ENCODE measurements at places on chromosomes 1 and 21.

GRCh38 chr1:48744032-48744431 lies 32.7 kb downstream of the BEND5 start:
- DNase-seq, result no peak

- DNase-seq, result no peak
These were observed 36.9 kb upstream of the RGS1 start for GRCh38 chr1:192538407-192539296.

GRCh38 chr1:8423692-8424538 lies 106.0 kb downstream of the SLC45A1 start:
- DNase-seq, result peak; percentile 51

GRCh38 chr21:34779860-34780259 lies 111.1 kb downstream of the CLIC6 start:
- DNase-seq, result no peak

DNA sequence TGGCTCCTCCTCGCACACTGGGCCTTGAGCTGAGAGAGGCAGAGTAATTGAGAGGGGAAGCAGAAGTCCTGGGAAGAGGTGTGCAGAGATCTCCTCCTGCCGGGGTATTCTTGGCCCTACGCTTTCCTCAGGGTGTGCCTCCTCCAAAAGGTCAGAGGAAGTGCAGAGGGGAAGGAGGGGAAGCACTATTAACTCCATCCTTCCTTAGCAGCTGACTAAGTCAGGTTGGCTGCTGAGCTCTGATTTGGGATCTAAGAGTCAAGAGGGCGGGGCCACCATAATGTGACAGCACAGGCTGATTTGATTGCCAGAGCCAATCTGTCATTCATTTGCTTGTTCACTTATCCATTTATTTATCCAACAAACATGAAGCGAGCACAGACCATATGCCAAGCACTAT lies 12.3 kb downstream of the ATP2B4 start:
- no peak for DNase-seq

DNA sequence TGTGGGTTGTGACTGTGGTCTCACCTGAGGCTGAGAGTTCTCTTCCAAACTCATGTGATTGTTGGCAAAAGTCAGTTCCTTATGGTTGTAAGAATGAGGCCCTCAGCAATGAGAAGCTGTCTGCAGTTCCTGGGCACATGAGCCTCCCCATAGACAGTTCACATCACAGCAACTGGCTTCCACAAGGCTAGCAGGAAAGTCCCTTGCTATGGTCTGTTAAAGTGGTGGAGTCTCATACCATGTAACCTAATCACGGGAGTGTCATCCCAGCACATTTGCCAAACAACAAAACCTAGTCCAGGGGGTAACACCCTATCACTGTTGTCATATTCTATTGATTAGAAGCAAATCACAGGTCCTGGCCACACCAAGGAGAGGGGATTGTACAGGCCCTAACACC lies 163.8 kb downstream of the BACH1 start:
- DNase-seq, result no peak

DNA sequence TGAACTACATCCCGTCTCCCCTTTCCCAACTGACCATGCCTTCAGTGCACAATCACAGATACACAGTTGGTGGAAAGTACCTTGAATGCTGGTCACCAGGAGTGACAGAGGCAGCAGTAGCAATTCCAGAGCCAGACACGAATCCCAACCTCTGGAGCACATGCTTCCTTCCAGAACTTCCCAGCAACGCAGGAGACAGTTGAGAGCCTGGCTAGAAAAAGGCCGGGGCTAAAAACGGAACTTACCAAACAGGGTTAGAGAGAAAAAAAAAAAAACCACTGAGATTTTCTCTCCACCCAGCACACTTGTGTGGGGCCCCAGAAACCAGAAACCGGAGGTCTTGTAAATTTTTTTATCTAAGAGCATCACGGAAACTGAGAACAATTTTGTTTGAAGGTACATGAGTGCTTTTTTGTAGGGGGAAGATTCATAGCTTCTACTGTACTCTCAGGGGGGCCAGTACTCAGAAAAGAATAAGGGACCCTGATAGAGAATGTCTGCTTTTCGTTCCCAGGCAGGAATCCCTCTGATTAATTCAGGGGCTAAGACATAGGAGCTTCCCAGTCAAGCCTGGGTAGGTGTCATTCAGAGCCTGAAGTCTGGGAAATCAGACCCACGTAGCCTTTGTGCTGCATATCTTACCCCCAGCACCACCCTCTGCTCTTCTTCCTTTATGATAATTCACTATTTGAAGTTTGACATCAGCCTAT lies at the start of gene CD48:
Gene CD48, minus strand, starts transcription at position 221 of the 710 bp plus-strand sequence. Its CDS starts 59 bp downstream, at position 162.
- no peak for DNase-seq

GRCh38 chr1:199913318-199913717 lies 114.2 kb upstream of the NR5A2 start:
- no peak for DNase-seq

GRCh38 chr1:97630281-97630680 lies 290.6 kb downstream of the DPYD start:
- no peak for DNase-seq

GRCh38 chr1:87058343-87058649 lies 143.9 kb downstream of the HS2ST1 start:
- DNase-seq, result no peak

DNA sequence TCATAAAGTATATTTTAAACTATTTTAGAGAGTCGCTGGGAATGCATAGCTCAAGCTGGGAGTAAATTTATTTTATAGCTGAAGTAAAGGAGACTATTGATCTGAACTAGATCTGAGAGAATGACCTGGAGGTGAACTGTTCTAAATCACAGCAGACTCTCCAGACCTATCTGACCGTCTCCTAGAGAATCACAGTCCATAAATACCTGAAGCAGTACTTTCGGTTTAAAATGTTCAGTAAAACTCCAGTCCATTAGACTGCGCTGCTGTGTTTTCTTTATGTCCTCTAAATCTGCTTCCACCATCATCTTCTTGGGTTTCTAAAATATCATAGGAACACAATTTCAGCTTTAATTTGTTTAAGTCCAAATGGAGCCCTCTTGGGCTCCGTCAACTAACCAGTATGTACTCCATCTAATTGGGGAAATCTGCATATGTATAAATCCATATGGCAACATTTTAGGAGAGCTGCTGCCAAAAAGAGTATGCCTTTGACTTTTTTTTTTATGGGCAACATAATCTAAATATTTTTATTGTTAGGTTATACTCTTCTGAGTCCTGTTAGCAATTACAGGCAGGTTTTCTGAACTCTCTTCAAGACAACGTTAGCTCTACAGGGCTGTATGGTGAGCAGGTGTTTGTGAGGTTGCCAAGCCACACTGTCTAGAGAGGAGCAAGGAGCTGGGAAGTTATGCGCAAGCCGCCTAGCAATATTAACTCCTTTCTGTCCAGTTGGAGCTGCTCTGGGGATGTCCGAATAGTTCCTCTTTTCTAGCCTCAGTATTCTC lies 111.2 kb downstream of the SPAG17 start:
- no peak for DNase-seq

GRCh38 chr1:69328186-69328585 lies 239.5 kb upstream of the LRRC7 start:
- DNase-seq, result no peak

DNA sequence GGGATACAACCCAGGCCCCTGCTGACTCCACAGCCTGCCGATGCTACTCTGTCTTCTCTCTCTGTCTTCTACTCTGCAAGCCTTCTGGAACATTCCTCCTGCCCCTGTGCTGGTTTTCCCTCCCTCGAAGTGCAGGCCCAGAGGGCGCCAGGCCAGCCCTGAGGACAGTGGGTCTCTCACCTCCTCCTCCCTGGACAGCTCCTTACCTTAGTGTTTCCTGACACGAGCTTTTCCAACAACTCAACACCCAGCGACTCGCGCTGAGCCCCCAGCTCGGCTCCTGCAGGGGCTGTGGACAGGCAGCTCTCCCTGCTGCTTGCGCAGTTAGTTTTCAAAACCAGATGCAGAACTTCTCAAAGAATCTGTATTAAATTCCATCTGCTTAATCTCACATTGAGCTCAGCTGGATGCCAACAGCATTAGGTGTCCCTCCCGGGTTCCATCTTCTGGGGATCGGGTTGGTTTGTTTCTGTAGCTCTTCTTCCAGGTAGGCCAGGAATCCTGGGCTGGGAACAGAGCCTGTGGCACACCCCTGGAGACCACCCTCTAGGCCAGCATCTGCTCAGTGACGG lies 54.2 kb downstream of the PTPRU start:
- no peak for DNase-seq

- no peak for DNase-seq
These were observed 151.0 kb downstream of the CLEC20A start for GRCh38 chr1:178345807-178346206.

DNA sequence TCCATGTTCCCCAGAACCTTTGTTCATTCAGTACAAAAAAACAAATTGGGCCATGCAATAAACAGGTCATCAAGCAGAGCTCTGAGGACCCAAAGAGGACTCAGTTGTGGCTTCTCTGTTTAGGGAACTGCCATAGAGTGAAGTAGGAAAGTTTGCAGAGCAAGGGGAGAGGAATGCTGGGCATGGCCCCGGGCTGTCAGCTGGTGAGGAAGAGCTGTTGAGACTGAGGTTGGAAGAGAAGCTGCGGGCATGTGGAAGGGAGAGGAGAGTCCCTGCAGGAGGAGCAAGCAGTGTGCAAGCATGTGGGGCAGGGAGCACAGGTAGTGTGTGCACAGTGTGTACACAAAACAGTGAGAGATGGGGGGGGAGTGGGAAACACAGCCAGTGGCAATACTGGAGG lies 71.8 kb downstream of the NTPCR start:
- no peak for DNase-seq

GRCh38 chr1:23875382-23875781 lies 7.3 kb upstream of the FUCA1 start:
- DNase-seq, result no peak

DNA sequence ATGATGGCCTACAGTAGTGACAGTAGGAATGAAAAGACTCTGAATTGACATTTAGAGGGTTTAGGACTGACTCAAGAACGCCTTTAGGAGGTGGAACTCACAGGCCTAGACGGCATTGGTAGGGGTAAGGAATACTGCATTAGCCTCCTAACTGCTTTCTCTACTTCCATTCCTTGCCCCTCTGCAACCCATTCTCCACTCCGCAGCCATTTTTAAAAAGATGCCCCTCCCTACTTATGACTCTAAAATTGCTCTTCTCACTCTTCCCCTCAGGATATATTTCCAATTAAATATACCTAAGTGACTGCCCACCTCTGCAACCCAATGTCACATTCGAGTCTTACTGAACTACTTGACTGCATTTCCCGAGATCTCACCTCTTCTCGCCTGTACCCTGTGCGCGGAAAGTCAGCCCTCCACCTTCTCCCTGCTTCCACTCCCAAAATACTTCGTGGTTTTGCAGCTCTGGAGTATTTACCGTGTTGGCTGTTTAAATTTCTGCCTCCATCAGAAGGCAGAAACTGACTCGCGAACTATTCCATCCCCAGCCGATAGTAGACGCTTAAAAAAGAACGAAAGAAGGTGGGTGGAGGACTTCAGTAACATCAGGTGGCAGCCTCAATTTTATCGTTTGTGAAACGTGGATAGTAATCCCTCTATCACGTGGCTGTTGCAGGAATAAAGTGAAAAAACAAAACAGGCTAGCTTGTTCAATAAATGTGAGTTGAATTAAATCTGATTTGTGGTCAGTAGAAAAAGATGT lies 1.1 kb upstream of the YBX1 start:
- no peak for DNase-seq

DNA sequence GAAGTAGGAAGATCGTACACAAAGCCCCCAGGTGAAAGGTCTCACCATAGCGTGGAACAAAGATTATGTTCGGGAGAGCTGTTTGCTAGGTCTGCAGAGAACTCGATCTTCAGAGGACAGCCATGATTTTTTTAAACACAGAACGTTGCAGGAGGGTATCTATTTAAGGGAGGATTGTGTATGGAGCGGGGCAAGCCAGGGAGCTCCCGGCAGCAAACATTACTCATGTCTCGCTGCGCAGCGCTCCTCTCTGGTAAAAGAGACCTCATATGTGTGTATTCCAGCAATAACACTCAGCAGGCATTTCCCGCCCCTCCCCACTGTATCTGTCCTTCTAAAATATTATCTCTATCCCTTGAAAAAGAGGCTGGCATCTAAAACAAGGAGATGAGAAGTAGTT lies 2.7 kb downstream of the GLIS1 start:
- no peak for DNase-seq

DNA sequence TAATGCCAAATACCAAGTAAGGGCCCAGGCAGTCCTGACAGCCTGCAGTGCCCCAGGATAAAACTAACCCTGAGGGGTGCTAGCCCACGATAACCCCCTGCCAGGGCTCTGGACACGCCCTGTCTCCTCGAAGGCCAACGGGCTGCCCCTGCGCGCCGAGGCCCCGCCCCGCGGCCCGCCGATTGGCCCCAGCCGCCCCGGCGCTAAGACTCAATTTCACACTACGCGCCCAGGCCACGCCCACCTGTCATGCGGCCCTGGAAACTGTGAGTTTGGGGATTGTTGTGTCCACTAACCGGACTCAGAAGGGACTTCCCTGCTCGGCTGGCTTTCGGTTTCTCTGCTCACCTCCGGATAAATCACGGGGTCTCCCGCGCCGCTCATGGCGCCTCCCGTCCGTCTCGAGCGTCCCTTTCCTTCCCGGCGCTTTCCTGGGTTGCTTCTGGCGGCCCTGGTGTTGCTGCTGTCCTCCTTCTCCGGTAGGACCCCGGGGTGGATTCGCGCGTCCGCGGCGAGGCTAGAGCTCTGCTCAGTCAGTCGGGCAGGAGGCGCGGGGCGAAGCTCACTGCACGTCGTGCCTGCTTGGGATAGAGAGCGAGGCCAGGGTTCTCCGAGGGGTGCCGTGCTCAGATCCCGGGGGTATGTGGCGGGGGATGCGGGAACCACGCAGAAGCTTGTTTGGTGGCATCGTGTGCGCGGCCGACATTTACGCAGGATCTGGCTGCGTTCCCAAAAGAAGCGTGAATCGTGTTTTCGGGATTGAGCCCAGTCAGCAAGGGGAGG lies at the start of gene CR1L:
Gene CR1L, plus strand, starts transcription at position 282 of the 783 bp plus-strand sequence. Its CDS starts 101 bp downstream, at position 383.
- peak; percentile 67 for DNase-seq

GRCh38 chr21:18518054-18518481 lies 114.5 kb upstream of the TMPRSS15 start:
- DNase-seq, result no peak

GRCh38 chr21:39007532-39007931 lies 175.7 kb downstream of the PSMG1 start:
- DNase-seq, result no peak

- no peak for DNase-seq
These were observed 198.1 kb upstream of the USP24 start for GRCh38 chr1:55413286-55413685.

- no peak for DNase-seq
These were observed 199.8 kb downstream of the CRB1 start for GRCh38 chr1:197467881-197468280.

- DNase-seq, result no peak
These were observed 19.0 kb downstream of the BACE2 start for GRCh38 chr21:41186755-41187536.

DNA sequence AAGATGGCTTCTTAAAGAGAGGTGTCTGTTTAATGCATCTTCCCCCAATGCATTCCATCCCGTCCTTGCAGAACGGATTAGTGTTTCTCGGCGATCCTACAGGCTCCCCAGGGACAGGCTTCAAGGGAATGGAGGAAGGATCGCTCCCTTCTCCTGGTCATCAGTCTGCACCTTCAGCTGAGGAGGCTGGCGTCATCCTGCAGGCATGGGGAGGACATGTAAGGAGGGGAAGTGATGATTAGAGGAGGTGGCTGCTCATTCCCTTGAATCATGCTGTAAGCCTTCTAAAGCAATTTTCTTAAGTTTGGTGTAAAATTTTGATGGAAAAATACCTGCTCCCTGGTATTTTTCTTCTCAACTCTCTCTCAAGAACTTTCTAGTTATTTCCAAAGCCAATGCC lies 603.6 kb downstream of the NPHP4 start:
- no peak for DNase-seq

All from stimulated activated CD4-positive, alpha-beta T cell treated with anti-CD3 and anti-CD28 coated beads, Interleukin-2, amount 100 ng/mL, for 48 hours (primary cell).